ENCODE measurements at places on chromosomes 2 and 18.

DNA sequence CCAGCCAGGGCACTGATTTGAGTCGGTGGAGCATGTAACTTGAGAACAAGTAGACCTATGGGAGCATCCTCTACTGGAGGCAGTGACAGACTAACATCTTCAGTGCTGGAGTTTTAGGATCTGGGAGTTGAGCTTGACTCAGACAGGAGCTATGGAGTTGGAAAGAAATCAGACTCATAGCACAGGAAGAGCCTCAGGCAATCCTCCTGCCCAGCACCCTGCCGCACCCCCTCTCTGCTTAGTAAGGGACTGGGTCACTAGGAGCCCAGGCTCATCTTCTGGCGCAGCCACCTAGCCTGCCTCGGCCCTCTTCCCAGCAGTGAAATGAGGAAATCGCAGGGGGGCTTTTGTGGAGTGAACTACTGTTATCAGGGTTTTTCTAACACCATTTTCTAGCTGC lies 3.6 kb downstream of the ARID5A start:
- DNase-seq, result no peak

DNA sequence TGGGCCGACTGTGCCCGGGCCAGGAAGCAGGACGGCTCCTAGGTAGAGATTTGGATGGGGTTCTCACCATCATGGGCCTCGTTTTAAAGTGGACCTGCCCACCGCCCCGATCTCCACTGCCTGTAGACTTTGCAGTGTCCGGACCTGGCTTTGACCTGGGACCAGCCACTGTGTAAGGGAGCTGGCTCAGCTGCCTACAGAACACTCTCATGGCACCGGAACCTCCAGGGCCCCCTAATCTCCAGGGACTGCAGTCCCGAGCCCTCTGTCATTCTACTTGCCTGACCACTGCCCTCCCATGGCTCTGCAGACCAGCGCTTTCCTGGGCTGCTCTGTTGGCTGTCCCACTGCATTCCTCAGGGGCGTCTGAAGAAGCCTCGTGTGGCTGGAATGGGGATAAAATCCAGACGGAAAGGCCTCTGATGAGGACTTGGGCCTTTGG lies 120.8 kb downstream of the GLI2 start:
- no peak for DNase-seq

DNA sequence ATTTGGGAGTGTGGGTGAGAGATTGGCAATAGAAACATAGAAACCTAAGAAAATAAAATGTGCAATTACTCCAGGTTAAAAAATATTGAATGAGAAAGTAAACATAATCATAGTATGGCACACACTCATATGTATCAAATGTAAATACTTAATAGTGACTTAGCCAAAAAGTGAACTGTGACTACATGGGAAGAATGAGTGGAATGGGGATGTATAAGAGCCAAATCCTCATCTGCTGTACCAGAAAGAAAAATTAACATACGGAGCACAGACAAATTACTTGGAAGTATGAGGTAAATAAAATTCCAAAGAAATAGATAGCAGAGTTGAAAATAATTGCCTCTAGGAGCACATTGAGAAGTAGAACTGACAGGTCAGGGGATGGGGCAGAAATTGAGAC lies 4.0 kb downstream of the FLACC1 start:
- no peak for DNase-seq

- DNase-seq, result no peak
Observed at GRCh38 chr2:9984871-9985480, 33.5 kb downstream of the GRHL1 start.

DNA sequence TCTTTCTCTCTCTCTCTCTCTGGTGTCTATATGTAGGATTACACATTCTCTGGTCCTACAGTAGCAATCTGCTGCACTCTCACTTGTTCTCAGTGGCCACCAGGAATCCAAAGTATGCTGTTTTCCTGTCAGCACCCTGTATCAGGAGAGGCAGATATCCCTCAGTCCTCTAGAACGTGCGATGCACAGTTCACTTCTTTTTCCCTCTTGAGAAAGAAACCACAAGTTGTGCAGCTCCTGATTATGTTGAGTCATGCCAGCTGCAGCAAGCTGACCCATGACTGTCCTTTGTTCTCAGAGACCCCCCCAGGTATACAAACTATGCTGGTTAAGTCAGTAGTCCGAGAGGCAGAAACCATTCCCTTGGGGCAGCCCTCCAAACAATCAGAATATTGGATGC lies 54.6 kb downstream of the LANCL1 start:
- no peak for DNase-seq

DNA sequence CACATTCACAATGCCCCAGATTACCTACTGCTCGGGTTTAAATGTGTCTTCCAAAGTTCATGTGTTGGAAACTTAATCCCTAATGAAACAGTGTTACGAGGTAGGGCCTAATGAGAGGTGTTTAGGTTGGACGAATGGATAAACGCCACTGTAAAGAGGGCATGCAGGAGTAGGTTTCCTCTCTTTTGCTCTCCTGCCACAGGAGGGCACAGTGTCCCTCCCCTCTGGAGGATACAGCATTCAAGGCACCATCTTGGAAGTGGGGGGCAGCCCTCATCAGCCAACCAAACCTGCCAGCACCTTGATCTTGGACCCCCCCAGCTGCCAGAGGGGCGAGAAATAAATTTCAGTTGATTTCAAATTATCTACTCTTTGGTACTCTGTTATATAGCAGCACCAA lies 103.5 kb downstream of the TSHZ1 start:
- DNase-seq, result no peak

DNA sequence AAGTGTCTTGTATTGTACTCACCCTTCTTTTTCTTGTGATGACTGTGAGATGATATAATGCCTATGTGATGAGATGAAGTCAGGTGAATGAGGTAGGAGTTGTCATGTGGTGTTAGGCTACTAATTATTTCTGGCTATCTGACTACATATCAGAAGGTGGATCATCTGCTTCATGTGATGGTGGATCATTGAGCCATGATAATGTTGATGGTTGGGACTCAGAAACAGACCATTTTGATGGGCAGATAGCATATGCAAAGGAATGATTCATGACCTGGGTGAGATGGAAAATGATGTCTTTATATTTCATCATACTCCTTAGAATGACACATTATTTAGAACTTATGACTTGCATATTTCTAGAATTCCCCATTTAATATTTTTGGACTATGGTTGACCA lies 19.5 kb downstream of the ANKRD30B start:
- DNase-seq, result no peak

GRCh38 chr2:97747285-97747684 lies 33.9 kb downstream of the ZAP70 start:
- DNase-seq, result no peak

DNA sequence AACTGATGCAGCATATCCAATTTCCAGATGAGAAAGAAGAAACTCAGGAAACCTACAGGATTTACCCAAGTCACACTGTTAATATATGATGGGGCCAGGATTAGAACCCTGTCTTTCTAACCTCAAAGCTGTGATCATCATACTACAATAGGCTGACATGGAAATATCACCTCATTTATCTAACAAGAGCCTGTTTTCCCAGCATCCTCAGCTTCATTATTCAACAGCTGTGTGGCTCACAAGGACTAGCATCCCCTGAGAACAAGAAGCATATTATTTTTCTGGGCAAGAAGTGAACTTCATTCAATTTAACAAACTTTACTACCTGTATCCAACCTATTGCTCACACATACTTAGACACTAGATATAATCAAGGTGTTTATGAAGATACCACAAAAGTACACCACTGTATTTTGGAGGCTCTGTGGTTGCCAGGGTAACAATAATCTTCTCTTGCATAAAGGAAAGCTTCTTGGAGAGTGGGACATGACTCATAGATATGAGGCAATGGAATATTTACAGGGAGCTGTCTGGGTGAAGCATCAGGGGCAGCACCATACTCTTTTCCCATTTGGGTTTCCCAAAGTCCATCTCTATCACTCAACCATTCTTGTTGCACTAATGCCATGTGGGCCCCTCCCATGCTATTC lies 218.2 kb downstream of the RAD51AP2 start:
- DNase-seq, result no peak

GRCh38 chr18:6737833-6738232 lies 8.3 kb downstream of the ARHGAP28 start:
- DNase-seq, result no peak

GRCh38 chr2:236883819-236884218 lies 201.9 kb upstream of the COPS8 start:
- DNase-seq, result no peak

DNA sequence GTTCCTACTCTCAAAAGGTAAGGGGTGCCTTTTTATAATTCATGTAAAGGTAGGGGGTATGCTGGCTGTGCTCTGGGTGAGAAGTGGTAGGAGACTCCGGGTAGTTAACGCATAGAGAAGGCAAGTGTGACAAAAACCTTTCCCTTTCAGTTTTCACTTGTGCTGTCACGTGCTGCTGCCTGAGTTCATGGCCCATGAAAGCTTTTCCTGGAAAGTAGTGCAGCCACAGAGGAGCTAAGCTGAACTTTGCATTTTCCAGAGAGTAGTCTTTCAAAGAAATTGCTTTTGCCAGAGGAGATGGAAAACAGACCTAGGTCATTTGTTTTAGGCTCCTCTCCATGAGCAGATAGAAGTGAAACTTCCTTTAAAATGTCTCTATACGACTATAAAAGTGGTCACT lies 44.7 kb downstream of the THSD7B start:
- DNase-seq, result no peak

GRCh38 chr2:224948859-224949258 lies 93.4 kb downstream of the DOCK10 start:
- no peak for DNase-seq

DNA sequence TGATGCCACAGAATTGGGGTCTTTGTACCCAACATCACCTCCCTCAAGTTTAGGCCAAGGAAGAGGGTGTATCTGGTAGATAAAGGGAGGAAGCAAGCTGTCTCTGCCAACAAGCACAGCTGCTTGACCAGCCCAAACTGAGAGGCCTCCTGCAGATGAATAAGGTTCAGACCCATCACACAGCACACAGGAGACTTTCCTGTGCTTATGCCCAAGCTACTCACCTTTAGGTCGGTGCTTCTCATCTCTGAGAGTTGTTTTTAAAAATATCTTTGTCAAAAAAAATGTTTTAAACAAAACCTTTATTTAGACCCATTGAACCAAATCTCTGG lies 24.7 kb upstream of the SP3 start:
- DNase-seq, result no peak

DNA sequence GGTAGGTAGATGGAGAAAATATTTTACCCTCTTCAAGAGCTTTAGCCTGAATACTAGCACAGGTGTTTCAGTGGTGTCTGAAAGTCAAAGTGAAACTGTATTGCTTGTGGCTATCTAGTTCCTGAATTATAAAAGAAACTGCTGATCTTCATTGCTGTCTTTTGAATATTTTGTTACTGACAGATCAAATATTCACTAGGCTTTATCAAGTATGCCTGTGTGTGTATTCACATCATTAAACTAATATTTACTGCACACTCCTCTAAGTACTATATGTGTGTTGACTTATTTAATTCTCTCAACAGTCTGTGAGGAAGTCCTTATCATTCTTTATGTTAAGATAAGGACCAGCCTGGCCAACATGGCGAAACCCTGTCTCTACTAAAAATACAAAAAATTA lies 139.6 kb downstream of the SOCS6 start:
- no peak for DNase-seq

- no peak for DNase-seq
Observed at GRCh38 chr2:114550895-114551793, 108.7 kb downstream of the DPP10 start.

DNA sequence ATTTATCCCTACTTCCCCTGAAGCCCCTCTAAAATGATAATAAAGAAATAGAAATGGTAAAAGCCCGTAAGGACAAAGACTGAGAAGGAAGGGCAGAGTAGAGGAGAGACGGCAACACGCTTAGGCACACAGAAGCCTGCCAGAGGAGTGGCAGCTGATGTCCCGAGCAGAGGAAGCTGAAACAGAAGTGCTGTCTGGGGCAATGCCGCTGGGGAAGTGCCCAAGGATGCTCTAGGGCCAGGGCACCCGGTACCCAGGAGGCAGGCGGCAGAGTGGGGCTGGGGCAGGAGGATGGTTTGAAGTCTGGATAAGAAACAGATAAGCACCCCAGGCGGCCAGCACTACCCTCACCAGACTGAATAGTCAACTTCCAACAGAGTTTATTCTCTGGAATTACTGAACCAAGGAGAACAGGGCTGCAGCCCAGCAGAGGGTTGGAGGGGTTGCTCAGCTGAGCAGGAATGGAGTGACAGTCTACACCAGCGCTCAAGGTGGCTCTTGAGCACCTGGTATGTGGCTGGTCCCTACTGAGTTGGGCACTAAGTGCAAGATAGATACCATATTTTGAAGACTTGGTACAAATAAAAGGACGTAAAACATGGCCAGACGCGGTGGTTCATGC lies 22.4 kb downstream of the TMEM37 start:
- no peak for DNase-seq

GRCh38 chr18:74368901-74369705 lies 53.5 kb downstream of the C18orf63 start:
- DNase-seq, result no peak

- DNase-seq, result no peak
Observed at GRCh38 chr18:49028801-49029506, 78.2 kb upstream of the SMAD7 start.

DNA sequence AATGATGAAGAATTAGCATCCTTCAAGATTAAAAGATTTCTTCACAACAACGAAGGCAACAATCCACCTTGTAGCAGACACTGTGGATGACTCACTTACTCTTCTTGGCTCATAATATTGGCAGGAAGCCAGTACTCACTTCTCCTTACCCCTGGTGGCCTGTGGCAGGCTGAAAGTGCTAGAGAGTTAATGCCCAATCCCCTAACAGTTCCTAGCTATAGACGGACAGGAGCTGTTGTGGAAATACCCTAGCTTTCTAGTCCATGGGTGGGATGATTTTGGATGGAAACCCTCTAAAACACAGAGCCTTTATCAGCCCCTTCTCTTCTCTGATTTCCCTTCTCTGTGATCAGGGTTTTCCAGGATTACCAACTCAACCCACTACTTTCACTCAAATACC lies 128.6 kb upstream of the NYAP2 start:
- peak; percentile 86 for DNase-seq

DNA sequence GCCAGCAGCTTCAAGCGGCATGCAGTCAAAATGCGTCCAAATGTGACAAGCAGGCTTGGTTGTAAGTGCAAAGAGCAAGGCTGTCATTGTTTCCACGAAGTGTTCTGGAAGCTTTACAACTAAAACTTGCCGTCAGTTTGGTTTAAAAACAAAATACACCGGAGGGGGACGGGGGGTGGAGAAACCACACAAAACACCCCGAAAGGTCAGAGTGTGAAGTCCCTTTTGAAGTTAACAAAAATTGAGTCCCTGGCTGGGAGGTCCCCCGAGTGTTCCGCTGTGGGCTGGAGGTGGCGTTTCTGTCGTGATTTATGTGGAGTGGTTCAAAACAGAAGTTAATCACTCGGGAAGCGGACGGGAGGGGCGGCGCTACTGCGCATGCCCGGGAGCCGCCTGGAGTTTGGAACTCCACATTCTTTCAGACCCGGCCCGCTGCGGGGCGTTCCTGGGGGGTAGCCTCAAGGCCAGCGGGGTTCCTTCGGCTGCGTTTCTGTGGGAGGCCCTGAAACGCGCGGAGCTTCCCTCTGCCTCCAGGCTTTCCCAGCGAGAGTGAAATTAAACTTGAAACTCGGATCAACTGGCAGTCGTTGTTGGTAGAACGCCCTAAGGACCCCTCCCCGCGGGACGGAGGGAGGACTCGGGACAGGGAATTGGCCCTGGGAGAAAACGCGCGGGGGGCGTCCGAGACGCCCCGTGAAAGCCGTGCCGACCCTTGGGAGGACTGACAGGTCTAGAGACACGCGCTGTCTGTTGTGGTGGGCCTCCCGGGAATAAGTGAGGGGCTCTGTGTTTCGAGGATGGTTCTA lies 1.4 kb downstream of the TGIF1 start:
- DNase-seq, result peak; percentile 51
